NCI-H446 (cell line): ENCODE measurements at places on chromosomes 7 and 10.

DNA sequence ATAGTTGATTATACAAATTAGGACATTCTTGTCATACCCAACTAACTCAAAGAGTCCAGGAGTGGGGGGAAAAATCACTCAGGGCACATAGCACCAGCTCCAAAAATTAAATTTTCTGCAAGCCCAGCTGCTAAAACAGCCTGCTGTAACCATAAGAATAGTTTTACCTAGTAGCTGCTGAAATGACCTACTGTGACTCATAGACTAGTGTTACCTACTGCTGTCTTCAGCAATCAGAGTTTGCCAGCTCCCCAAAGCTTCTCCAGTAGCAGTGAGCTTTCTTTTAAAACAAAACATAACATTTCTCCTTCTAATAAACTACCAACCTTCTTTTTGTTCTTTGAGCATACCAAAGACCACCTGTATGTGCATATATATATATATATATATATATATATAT, 4.2 kb upstream of the ARHGAP12 start:
- no peak for DNase-seq

GRCh38 chr10:43576062-43576461, 1.6 kb upstream of the ZNF239 start:
- DNase-seq = no peak

- DNase-seq = no peak
Observed at GRCh38 chr10:59271160-59271559, 91.2 kb downstream of the FAM13C start.

GRCh38 chr10:72012796-72013195, 48.6 kb downstream of the CHST3 start:
- no peak for DNase-seq

DNA sequence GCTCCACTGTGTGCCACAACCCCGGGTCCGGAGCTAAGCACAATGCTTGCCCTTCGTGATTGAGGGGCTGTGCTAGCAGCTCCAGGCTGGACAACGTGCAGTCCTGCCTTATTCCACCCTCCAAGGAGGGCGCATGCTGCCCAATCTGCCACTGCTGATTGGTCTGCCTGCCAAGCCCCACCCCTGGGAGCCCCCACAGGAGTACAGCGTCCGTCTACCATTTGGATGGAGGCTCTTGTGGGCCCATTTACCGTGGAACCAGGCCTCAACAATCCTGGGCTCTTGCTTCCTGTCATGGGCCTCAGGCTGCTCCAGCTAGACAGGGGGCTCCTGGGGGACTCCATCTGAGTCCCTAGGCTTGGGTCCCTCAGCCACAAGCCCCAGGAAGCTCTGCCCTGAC, 173.3 kb downstream of the SLIT1 start:
- no peak for DNase-seq
